ENCODE measurements at places on chromosomes 16 and 17.

- peak; percentile 62 for DNase-seq
Observed at GRCh38 chr17:62807812-62808575, at the start of gene MARCHF10. TSS of gene MARCHF10 (minus strand) at chr17:62808314. CDS start at chr17:62801735, 6,579 bp downstream.

- DNase-seq: no peak
Observed at GRCh38 chr16:79404571-79404970, 196.0 kb downstream of the MAF start.

DNA sequence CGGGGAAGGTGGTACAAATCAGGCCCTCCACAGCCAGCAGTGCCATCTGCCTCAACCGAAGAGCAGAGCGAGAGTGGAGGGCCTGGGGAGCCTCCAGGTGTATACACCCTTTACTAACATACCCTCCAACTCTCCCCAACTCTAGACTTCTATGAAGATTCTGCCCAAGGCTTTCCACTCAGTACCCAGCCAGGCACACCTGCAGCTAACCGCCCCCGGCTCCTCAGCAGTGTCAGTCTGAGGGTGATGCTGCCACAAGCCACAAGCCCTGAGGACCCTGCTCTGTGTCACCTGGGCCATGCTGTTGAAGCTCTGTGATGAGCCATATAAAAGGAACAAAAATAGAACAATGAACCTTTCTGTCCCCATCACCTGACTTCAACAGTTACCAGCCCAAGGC lies 3.8 kb downstream of the CENPV start:
- no peak for DNase-seq

DNA sequence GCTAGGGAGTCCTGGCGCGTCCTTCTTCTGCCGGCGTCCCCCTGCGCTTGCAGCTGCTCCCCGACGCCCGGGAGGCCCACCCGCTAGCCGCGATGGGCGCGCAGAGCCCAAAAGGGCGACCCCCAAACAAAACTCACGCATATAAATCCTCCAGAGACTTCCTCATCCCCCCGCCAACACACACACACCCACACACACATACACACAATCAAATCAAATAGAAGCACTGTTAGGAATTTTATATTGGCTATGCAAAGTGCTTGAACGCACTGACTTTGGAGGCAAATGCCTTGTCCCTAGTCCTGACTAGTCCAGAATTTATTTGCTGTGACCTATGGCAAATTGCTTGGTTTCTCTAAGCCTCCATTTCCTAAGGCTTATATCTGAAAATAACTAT lies 23.8 kb upstream of the CRYM start:
- no peak for DNase-seq

DNA sequence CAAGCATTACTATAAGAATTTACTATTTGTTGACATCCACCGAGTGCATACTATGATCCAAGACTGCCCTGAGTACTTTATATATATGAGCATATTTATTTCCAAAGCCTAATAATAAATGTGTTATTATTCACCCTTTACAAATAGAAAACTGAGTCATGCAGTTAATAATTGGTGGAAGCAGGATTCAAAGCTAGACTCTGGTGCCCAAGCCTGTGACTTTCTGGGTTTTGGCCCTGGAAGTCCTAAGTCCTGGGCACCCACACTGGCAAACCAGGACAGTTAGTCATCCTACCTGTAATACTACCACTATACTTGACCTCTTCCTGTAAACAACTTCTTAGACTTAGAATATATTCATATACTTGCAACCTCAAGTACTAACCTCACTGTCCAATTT lies 257.4 kb upstream of the IRX5 start:
- no peak for DNase-seq

DNA sequence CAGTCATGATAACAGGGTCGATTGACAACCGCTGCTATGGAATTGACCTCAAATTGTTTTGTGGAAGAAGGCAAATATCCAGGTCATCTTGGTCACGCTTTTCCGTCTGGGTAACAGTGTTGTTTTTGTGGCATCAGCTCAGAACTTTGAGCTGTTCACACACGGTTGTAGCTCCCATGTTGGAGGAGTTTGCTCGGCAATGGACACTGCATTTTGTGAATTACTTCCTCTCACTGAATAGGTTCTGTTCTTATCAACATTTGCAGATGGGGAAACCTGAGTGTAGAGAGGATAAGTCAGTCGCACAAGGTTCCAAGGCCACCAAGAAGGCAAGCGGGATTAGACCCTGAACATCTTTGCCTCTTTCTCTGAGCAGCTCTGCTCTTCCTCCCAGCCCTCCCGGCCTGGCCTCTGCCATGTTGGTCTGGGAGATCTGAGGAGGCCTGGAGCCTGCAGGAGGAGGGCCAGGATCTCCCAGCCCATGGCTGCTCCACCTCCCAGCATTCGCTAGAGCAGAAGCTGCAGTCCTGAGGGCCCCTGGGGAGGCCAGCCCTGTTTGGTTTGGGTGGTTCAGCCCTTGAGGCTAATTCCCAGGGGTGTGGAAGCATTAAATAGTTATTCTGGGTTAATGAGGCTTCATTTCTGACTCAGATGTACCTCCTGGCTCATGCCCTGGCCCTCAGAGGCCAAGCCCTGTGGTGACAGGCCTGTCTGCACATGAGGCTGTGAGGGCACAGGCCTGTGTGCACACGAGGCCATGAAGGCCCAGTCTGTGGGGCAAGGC lies 154.1 kb upstream of the PLCG2 start:
- no peak for DNase-seq

DNA sequence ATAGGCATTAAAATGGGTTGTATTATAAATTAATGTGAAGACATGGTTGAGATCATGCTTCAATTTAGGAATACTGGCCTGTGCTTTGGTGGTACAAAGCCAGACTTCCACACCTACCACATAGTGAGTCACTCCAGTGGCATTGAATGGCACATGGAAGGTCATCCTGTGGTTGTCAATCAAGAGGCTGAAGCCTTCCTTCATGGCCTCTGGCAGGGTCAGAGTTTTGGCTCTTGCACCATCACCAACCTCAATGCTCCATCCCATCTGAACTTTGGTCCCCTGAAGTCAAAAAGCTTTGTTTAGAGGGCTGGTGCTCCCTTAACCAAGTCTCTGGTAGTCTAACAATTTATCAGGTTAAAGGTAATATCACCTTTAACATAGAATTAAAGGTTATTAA lies 6.1 kb downstream of the ZP2 start:
- no peak for DNase-seq

DNA sequence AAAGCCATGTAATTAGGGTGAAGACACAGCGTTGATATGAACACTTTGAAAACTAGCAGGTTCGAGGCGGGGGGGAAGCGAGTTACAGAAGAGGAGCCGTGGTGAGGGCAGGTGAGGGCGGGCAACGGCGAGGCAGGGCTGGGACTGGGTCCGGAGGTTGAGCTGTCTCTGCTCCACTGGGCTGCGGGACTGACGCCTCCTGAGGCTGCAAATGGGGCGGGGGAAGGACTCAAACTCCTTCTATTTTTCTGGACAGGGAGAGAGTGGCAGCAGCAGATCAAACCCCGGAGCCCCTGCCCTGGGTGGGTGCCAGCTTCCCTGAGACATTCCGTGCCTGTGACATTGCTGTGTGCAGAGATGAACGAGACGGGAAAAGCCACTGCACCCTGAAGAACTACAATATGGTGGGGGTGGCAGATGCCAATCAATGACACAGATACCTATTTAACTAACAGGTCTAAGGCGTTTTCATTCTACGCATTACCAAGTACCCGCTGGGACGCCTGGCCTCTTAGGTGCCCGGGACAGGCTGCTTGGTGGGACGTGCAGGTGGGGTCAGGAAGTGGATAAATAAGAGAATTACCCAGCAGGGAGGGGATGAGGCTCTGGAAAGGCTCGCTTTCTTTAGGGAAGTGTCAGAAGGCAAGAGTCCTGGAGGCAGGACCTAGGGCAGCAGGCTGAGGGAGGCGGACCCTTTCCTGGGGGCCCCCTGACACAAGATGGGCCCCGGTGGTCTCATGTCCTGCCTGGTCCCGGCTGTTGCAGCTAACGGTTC lies 30.4 kb downstream of the RPH3AL start:
- no peak for DNase-seq

- DNase-seq: no peak
Observed at GRCh38 chr16:88957887-88958577, 19.0 kb downstream of the CBFA2T3 start.

DNA sequence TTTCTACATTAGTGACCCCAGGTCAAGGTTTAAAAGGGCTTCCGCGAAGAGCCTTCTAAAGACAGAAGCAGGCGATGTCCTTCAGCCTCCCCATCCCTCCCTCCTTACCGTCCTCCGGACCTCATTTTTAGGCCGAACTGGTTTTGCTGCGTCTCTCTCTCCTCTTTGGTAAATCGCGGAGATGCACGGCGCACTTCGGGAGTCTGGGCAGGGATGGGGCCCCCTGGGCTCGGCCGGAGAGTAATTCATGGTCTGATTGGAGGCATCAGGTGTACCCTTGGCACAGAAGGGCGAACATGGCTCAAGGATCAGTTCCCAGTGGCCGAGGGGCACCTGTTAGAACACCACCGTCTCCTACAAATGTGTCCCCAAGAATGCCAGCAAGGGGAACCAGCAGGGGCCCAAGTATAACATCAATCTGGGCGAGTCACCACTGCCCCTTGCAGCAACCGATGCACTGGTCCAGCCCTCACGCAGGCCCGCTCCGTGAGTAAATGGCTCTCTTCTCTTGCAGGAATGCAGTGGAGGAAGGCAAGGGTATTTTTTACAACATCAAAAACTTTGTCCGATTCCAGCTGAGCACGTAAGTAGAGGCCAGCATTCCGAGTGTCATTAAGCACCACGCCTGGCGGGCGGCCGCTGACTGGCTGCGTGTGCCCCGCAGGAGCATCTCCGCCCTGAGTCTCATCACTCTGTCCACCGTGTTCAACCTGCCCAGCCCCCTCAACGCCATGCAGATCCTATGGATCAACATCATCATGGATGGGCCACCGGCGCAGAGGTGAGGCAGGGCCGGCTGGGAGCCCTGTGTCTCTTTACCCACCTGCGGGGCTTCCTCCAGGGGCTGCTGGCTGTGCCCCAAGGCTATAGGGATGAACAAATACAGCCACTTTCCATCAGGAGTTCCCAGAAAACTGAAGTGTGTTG lies 45.6 kb downstream of the MEAK7 start:
- DNase-seq: no peak

GRCh38 chr16:23673971-23674614 lies 4.6 kb upstream of the PLK1 start:
- no peak for DNase-seq

- no peak for DNase-seq
Observed at GRCh38 chr16:15990902-15991301, 41.5 kb downstream of the ABCC1 start.

- no peak for DNase-seq
Observed at GRCh38 chr17:17467720-17468119, 9.1 kb upstream of the MED9 start.

DNA sequence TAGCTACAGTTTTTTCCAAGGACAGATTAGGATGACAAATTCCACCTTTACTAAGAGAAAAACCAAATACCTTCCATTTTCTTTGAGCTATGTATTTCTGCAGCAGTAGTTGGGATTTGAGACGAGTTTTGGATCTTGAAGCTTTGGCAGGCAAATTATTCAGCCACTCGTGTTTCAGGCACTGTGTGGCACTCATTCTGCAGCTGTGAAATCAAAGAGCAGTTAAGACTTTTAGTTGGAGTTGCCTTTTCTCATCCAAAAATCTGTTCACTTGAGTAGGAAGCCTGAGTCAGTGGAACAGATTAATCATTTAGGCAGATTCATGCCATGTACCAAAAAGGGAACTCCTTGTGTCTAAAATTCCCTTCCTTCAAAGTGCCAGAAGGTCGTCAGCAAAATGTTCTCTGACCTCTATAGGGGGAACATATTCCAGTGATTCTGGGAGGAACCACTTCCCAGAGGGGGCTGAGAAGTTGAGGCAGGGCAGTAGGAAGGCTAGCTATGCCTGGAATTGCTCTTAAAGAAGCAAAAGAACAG lies 20.1 kb downstream of the ORC6 start:
- DNase-seq: no peak

- no peak for DNase-seq
Observed at GRCh38 chr17:33802349-33803198, 452.5 kb upstream of the CCL2 start.

DNA sequence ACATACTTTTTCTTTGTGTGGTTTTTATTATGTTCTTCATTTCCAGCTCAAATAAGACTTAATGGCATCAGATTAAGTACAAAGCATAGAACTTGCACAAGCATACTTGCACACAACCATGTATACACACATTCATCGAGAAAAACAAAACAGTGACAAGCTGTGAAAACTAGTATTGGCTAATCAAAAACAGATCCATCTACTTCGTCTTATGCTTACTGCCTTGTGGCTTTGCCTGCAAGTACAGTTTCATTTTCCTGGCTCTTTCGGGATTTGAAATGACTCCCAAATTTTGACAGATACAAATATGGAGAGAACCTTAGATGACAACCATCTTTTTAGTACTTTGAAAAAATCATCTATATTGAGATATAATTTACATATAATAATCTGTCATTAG lies 338.3 kb downstream of the BCAS3 start:
- DNase-seq: no peak

DNA sequence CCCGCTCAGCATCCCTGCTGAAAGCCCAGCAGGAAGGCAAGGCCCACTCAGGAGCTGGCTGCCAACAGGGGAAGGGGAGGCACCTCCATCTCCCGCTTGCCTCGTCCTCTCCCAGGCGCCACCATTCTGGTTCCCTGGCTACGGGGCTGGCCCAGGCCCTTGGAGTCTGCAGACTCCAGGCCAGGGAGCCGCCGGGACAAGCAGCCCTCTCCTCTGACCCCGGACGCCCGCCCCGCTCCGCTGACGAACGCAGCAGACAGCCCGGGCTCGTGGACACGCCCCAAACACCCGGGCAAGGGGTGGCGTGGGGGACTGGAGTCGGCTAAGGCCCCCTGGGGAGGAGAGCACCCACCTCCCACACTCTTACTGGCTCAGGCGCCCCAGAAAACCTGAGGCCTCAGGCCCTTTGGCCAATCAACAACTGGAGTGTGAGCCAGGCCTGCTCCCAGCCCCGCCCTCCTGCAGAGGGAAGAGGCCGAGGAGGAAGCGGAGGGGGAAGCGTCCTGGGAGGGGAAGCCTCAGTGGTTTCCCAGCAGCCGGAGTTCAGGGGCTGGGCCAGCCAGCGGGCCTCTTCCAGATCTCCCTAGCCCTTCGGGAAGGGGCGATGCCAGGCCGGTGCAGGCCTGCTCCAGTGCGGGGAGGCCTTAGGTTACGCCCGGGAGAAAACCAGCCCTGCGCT lies 4.2 kb downstream of the MNT start:
- no peak for DNase-seq

- no peak for DNase-seq
Observed at GRCh38 chr16:29678691-29679267, at the start of gene QPRT. TSS of gene QPRT (plus strand) at chr16:29679180. CDS start at chr16:29679198, 18 bp downstream.

DNA sequence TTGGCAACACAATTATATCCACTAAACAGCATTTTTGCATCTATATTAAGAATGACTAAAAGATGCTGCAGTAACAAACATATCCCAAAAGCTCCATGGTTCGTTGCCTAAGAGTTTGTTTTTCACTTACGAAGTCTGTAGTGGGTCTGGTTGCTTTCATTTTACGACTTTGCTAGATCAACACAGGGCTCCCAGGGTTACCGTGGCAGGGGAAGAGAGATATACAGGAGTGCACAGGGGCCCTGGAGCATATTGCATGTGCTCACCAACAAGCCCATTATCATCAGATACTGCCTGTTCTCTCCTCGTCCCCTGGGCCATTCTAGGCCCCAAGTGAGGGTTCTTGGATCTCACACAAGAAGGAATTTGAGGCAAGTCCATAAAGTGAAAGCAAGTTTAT lies 3.1 kb upstream of the MMP2 start:
- DNase-seq: no peak

- no peak for DNase-seq
Observed at GRCh38 chr16:27314161-27314723, 468 bp downstream of the IL4R start.

GRCh38 chr16:68936736-68937631 lies 93.7 kb downstream of the TANGO6 start:
- DNase-seq: no peak

Data from stimulated activated CD4-positive, alpha-beta T cell treated with anti-CD3 and anti-CD28 coated beads, Interleukin-2, amount 100 ng/mL, for 4 hours (primary cell).